ENCODE measurements at places on chromosomes 6 and 20.

DNA sequence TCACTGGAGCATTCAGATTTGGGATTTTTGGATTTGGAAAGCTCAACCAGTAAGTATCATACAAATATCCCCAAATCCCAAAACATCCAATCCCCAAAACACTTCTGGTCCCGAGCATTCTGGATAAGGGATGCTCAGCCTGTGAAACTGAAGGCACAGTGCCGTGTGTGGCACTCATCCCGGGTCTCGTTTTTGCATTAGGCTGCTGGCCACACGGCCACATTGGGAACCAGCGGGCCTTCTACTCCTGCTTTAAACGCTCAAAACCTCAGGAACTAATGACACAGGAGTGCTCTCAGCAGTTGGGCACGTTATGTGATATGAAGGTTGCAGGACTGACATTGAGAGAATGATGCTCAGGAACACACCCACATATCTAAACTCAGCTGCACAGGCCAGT, 35.6 kb downstream of the PSMG4 start:
- DNase-seq = no peak

GRCh38 chr6:157665180-157665579, 157.9 kb upstream of the SNX9 start:
- no peak for DNase-seq

DNA sequence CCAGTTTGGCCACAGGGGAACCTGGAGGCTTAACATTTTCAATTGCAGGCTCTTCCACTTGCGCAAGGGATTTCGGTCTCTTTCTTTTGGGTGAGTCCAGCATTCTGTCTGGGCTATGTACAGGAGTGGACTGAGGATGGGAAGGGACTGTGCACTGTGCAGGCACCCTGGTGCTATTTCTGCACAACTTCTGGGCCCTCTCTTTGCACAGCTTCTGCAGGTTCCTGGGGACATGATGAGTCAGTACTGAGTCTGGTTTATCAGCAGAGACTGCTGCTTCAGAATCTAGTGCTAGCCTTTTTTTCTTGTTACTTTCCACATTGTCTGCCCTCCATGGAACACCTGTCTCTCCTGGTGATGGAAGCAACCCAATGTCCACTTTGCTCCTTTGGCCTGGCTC, 78.5 kb upstream of the ASF1A start:
- no peak for DNase-seq

DNA sequence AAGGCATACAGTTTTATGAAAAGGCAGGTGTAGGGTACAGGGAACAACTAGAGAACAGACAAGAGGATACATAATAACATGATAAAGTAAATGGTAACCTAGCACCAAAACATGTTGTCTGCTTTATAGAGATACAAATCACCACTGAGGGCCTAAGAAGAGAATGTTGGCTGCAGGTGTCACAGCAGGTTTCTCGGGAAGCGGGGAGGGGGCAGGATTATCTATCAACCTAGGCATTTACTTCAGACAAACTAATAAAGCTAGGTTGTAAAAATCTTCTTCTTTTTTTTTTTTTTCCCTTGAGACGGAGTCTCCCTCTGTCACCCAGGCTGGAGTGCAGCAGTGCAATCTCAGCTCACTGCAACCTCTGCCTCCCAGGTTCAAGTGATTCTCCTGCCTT, 22.7 kb downstream of the PIM1 start:
- DNase-seq = no peak

GRCh38 chr20:17227669-17228623, 1.1 kb downstream of the PCSK2 start:
- DNase-seq = no peak

DNA sequence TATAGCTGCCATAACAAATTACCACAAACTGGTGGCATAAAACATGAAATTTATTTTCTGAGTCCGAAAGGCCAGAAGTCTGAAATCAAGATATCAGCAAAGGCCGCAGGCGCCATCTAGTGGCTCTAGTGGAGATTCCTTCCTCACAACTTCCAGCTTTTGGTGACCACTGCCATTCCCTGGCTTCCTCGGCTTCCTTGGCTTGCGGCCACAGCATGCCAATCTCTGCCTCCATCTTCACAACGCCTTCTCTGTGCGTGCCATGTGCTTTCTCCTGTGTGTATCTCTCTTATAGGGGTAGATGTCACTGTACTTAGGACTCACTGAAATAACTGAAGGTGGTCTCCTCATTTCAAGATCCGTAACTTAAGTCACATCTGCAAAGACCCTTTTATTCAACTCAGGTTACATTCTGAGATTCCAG, 5.4 kb upstream of the PLAGL1 start:
- DNase-seq = peak; percentile 88

GRCh38 chr6:67362976-67363375, 1272.1 kb upstream of the ADGRB3 start:
- no peak for DNase-seq

GRCh38 chr20:48414786-48415185, 413.0 kb downstream of the PREX1 start:
- no peak for DNase-seq

All from EL (cell line).